ENCODE measurements at places on chromosomes 16 and 17.

GRCh38 chr17:43368740-43369506, 29.9 kb upstream of the ARL4D start:
- DNase-seq, result peak; percentile 69

GRCh38 chr17:73436954-73437353, 125.2 kb upstream of the CDC42EP4 start:
- DNase-seq, result no peak

DNA sequence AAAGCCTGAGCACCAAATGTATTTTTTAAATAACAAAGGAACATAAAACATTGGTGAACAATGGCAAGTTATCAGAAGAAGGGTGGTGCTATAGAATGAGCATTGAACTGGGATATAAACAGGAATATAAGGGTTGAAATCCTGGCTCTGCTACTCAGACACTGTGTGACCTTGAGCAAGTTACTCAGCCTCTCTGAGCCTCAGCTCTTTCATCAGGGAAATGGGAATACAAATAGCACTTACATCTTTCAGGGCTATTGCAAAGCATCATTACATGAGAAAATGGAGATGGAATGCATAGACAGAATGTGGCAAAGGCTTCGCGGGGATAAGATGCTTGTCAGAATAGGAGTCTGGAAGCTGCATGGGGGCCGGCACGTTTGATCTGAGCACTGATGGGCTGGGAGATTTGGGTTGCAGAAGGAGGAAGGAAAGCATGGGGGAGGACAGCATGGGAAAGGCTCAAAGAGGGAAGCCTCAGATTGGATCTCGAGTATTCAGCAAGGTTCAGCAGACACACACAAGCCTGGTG, 4.8 kb upstream of the CDH5 start:
- no peak for DNase-seq

DNA sequence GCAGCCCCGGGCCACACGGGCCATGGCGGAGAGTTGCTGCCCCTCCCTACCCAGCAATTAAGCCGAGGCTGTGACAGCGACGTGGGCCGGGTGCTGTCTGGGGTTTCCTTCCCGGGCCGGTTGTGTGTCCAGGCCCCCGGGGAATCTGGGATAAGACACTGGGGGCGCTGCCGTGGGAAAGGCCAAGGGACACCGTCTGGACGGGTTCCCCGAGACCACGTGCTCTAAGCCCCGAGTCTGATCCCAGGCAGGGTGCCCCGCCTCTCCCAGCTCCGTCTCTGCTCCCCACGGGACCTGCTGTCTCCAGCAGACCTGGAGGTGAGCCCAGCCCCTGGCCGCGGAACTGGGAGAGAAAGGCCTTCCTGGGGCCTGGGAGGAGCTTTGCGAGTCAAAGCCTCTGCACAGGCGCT, 92.2 kb downstream of the IRX3 start:
- no peak for DNase-seq

DNA sequence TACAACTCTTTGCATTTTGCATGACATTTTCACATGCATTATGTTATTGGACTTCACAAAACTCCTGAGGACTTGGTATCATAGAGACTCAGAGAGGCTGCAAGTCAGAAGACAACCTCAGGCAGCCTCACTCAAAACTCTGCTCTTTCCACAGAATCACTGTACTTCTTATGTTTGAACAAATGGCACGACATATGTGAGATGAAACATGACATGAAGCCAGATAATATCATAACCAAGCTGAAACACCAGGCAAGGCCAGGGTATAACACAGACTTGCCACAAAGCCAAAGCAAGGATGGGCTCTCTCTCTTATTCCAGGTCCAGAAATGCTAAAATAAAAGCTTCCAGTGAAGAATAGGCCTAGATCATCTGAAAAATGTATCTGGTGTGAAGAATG, 425.8 kb upstream of the CDH5 start:
- no peak for DNase-seq

- no peak for DNase-seq
Observed at GRCh38 chr16:5036228-5037156, 2.8 kb upstream of the NAGPA start.

DNA sequence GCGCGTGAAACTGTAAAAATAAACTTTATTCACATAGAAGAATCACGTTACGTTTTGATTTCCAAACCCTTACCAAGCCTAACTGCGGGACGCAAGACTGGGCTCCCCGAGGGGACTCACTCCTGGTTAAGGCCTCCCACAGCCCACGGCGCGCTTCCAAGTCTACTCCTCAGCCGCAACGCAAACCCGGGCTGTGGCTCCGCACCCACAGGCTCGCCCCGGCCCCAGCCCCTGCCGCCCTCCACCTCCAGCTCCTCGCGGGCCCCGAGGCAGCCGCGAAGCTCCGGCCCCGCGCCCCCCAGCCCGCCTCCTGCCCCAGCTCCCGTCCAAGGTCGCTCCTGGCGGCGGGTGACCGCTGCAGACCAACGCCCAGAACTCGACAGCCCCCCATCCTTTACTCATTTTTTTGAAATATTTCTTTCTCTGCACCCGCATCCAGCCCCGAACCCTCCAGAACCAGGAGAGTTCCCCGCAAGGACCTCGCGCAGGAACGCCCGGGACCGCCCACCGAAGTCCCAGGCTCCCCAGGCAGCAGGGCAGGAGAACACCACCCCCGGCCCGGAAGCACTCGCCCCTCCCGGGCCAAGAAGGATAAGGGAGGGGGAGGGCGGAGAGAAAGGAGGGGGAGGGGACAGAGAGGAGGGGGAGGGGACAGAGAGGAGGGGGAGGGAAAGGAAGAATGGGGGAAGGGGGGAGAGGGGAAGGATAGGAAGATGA, 912 bp downstream of the USP22 start:
- peak; percentile 80 for DNase-seq

- DNase-seq, result peak; percentile 58
Observed at GRCh38 chr17:40542558-40543411, 22.5 kb downstream of the CCR7 start.

GRCh38 chr16:57764341-57765159, 29.0 kb downstream of the KATNB1 start:
- no peak for DNase-seq

DNA sequence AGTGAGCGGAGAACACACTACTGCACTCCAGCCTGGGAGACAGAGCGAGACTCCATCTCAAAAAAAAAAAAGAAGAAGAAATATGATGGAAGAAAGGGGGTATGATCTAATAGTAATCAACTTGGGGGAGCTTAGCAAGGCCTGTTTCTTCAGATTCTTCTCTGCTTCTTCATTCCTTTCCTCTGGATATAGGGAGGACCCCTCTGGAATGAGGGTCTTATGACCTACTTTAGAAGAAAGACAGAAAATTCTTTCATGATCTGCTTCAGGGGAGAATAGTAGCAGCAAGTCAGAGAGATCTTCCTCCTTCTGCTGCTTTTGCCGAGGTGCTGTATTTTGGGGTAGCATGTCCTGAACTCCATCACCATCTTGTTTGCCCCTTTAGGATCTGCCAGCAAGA, 44.9 kb upstream of the ETV4 start:
- no peak for DNase-seq

DNA sequence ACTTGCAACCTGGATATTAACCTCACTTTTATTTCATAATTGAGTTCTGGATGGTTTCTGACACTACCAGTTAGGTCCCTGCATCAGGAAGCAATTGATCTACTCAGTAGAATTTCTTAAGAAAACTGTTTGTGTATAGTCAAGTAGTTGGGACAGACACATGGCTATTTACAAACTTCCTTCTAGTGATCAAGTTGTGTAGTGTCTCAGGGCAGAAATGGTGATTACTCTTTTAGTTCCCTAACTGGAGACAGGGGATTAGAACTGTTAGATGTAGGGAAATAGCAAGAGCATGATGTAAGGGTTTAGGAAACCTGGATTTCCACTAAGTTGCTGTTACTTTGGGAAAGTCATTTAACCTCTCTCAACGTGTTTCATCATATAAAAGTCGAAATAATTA, 30.4 kb downstream of the TMEM100 start:
- no peak for DNase-seq

DNA sequence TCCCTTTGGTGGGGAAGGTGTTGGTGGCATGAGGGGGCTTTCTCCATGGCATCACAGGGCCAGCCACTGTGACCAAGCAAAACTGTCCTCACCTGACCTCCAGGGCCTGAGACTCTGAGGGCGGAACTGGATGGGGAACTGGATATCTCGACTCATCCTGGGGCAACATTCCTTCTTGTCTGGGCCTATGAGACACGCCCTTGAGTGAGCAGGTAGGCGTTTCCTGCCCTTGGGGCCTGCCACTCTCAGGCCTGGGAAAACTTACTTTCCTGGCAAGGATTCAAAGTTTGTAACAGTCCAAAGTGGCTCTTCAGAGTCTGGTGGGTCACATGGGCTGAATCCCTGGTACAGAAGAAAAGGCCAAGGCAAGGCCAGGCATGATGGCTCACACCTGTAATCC, 9.6 kb downstream of the MT1X start:
- DNase-seq, result no peak

DNA sequence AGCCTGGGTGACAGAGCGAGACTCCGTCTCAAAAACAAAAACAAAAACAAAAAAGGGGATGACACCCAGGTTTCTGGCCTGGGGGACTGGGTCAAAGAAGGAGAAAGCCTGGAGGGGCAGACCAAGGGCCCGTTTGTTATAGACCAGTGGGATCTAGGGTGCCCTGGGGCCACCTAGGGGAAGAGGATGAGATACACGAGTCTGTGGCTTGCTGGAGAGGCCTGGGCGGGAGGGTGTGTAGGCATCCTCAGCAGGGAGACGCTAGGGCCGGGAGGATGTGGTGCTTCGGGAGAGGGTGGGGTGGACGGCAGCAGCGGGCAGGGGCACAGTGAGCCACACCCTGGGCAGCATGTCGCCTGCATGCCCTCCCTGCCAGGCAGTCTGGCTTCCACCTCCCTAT, 17.1 kb upstream of the CRK start:
- peak; percentile 27 for DNase-seq

DNA sequence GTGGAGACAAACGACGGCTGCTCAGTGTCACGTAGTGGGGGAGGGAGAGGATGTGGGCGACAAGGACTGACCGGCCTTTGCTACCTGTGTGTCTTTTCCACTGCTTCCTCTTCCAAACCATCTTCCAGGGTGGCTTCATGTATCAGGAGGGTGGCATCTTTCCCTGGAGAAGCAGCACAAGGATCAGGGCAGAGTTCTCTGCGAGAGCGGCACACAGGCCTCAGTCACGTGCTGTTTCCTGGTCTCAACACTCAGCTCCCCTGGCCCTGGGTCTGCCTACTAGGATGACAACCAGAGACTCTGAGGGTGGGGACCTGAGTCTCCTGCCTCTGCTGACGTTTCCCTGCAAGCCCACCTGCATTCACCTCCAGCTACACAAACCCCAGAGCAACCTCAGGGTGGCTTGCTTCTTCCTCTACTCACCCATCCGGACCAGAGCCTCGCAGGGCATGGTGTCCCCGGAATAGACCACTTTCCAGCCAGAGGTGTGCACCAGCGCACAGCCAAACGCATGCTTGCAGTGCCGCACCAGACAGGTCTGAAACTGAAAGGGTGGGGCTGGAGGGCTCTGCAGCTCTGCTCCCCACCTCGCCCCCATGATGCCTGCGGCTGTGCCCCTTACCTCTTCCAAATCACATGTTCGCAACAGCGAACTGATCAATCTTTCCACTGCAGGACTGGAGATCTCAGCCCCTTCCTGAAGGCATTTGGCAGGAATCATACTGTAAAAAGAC, 23.3 kb downstream of the ELAC2 start:
- DNase-seq, result no peak

DNA sequence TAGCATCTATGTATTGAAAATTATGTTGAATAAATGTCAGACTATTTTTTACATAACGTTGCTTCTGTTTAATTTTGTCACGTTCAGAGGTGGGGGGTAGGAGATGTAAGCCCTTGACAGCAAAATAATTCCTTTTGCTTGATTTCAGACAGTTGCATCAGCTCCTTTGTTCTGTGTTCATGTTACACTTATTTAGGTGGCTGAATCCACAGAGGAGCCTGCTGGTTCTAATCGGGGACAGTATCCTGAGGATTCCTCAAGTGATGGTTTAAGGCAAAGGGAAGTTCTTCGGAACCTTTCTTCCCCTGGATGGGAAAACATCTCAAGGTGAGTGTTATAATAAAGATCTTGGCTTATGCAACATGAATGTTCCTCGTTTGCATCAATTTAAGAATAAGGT, 4.5 kb downstream of the HERPUD1 start:
- DNase-seq, result no peak

DNA sequence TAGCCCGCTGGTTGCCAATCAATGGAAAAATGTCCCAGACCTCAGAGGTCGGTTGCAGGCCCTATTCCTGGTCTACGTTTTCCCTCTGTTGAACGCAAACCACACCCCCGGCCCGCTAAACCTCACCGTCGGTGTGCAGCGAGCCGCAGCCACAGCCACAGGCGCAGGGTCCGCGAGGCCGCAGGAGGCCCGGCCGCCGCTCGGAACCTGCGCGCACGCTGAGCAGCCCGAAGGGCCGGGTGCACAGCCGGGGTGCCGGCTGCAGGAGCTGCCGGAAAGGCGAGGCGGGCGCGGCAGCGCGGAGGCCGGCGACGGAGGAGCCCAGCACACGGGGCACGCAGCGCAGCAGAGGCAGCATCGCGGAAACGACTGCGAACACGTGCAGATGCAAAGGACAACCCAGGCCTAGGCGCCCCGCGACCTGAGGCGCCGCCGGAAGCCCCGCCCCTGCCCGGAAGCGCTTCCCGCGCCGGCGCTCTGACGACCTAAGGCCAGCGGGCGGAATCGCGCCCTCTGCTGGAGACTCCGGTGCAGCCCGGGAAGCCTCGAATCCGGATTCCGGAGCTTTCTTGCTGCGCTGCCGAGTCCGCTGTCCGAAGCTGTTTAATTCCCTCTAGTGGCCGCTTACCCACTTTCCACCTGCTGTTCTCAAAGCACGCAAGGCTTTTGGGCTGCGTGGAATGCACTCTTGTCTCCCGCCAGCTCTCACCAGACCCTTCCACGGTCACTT, at the start of gene C1QBP:
Gene C1QBP (minus strand): TSS at position 440 of the 730 bp plus-strand sequence. CDS start 82 bp downstream, at position 358.
- peak; percentile 94 for DNase-seq

- no peak for DNase-seq
Observed at GRCh38 chr16:27323781-27324561, 10.2 kb downstream of the IL4R start.

GRCh38 chr16:60907645-60908044, 1128.6 kb downstream of the CDH8 start:
- DNase-seq, result no peak

GRCh38 chr16:27052007-27052406, 14.7 kb upstream of the C16orf82 start:
- no peak for DNase-seq

GRCh38 chr16:6864671-6865070, 468.0 kb upstream of the RBFOX1 start:
- DNase-seq, result no peak

DNA sequence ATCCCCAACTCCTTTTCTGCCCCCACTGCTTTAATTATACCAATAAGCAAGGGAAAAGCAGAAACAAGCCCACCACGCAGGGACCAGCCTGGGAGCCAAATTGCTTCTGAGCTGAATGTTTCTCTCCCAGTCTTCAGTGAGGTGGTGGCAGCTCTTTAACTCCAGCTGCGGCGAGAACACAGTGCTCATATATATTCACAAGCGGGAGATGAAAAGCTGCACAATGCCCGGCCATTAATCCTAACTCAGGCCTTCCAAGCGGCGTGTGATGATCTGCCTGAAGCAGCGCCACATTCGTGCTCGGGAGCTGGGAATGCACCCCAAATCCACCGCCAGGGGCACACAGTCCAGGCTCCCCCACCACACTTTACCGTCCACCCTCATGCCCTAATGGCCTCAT, 203.7 kb upstream of the SDK2 start:
- no peak for DNase-seq

- no peak for DNase-seq
Observed at GRCh38 chr17:83175822-83176622, 96.6 kb downstream of the METRNL start.

- DNase-seq, result no peak
Observed at GRCh38 chr17:5422505-5422904, 2.5 kb downstream of the RPAIN start.

- peak; percentile 47 for DNase-seq
Observed at GRCh38 chr17:48878920-48879898, 13.4 kb upstream of the ATP5MC1 start.

GRCh38 chr16:9948933-9949332, 233.3 kb downstream of the GRIN2A start:
- no peak for DNase-seq
